ENCODE measurements at places on chromosomes 2 and 18. TPM values are rescaled to one million over a fixed set of nuclear protein-coding genes. Genes with fewer than 3 reads are reported as not detected.

DNA sequence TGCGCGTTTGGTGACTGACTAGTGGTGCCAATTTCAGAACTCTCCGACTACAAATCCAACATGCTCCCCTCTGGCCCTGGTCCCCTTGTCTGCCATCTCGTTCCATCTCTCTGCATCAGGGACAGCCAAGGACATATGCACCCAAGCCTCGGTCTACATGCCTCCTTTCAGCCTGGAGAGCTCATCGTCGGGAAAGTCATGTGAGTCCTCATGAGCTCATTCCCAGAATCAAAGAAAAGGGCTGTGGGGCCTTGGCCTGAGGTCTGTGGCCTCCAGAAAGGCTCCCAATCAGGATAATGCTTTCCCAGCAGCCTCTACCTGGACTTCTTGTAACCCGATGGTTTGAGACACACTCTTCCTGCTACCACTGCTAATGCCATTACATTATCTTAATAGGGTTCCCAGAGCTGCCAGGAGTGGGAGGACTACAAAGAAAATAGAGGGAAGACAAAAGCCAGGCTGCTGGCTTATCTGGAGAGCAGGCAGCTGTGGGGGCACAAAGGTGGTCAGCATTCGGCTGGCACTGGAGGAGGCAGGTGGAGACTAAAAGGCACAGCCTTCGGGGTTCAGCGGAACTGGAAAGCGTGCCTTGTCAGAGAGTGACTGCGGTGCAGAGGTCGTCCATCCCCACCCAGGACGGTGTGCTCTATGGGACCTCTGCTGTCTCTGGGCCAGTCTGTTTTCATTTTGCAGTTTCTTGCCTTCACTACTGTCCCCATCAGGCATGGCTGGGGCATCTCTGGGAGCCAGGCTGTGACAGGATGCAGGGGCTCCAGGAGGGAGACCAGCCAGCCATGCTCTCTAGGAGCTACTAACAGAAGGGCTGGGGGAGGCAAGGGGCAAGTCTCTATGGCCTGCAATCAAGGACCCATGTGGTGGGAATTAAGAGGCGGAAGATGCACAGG, 104.4 kb upstream of the SMAD2 start:
- no peak overlapping the region for H3K27ac ChIP-seq
- H3K36me3 ChIP-seq, result no peaks in the 10 kb centered on the region
- H3K27me3 ChIP-seq, result peaks cover 22% of the 10 kb centered on the region
- no peaks in the 10 kb centered on the region for H3K4me1 ChIP-seq
- H3K4me3 ChIP-seq, result no peak overlapping the region

- H3K36me3 ChIP-seq, result no peaks in the 10 kb centered on the region
- peaks cover 18% of the 10 kb centered on the region for H3K27me3 ChIP-seq
- no peak for DNase-seq
- no peak overlapping the region for H3K4me3 ChIP-seq
Measured at GRCh38 chr18:23730857-23731256, 41.6 kb downstream of the LAMA3 start.

Gene FKBP7
- total RNA-seq, result not detected

- no peak overlapping the region for H3K27ac ChIP-seq
- no peak overlapping the region for H3K4me3 ChIP-seq
- H3K4me1 ChIP-seq, result peaks cover 29% of the 10 kb centered on the region
- peaks cover 13% of the 10 kb centered on the region for H3K36me3 ChIP-seq
Measured at GRCh38 chr2:237737196-237737865, 61.2 kb upstream of the RBM44 start.

Gene INO80D
- total RNA-seq, result 41.9 TPM

Gene SLC4A3
- total RNA-seq, result 0.37 TPM

Gene FAM124B
- total RNA-seq, result not detected

- H3K4me3 ChIP-seq, result no peak overlapping the region
- no peak for DNase-seq
- no peaks in the 10 kb centered on the region for H3K36me3 ChIP-seq
- H3K4me1 ChIP-seq, result no peaks in the 10 kb centered on the region
Measured at GRCh38 chr18:51712821-51713220, 515.3 kb upstream of the MEX3C start.

DNA sequence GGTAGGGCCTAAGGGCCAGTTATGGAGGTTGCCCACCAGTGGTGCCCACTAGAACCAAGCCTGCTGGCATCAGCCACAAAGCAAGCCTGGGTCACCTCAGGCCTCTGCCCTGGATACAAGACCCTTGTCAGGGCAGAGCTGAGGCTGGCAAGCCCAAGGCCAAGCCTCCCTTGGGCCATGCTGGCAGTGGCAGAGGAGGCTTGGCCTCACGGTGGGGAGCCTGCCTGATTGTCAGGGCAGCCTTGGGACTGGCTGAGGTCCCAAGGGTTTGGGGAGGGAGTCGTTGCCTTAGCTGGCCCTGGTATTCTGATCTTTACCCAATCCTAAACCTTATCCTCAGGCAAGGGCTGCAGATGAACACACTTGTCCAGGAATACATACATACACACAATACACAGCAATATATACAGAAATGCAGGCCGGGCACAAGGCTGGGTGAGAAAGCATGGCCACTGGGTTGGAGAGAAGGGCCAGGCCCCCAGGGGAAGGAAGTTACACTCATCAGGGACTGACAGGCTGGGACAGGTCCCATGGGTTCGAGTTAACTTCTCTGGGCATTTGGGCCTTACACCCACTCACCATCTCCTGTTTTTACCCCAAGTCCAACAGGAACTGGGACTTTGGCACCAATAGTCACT, 21.0 kb downstream of the CCT7 start:
- H3K4me3 ChIP-seq, result no peak overlapping the region
- H3K27ac ChIP-seq, result no peak overlapping the region
- peaks cover 23% of the 10 kb centered on the region for H3K36me3 ChIP-seq
- H3K27me3 ChIP-seq, result no peaks in the 10 kb centered on the region
- DNase-seq, result no peak

Gene TNFAIP6
- total RNA-seq, result not detected

- DNase-seq, result no peak
- H3K27ac ChIP-seq, result no peak overlapping the region
- no peaks in the 10 kb centered on the region for H3K4me1 ChIP-seq
- no peaks in the 10 kb centered on the region for H3K36me3 ChIP-seq
- no peak overlapping the region for H3K4me3 ChIP-seq
Measured at GRCh38 chr2:127599211-127599610, 46.7 kb upstream of the GPR17 start.

DNA sequence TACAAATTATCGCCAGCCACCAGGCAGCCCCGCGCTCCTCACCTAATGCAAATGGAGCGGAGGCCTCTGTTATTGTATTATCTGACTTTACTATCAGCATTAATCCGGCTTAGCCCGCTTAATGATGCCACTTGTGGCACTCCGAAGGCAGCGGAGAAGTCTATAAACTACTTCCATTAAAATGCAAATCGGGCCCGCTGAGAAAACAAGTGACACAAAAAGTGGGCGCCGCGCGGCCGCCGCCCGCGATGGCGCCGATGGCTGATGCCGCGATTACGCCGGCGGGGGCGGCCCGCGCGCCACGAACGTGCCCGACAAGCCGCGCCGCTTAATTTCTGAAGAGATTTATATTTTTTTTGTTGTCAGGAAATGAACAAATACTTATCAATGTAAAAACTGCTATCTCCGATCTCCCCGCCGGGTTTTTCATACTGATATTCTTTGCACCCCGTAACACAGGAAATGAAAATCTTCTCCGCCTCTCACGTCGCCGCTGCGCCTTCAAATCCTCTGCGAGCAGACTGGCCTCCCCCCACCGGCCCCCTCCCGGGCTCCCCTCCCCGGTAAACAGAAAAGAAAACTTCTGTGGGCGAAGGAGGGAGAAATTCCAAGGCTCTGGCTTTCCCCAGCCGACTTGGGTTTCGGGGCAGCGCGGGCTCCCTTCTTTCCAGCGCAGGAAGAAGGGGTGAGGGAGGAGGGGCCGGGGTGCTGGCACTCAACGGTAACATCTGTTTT, 221.8 kb downstream of the INSIG2 start:
- H3K27ac ChIP-seq, result peak overlapping the region; percentile 95
- no peaks in the 10 kb centered on the region for H3K4me1 ChIP-seq
- H3K4me3 ChIP-seq, result peak overlapping the region; percentile 79
- peak; percentile 73 for DNase-seq

Gene SCN9A
- total RNA-seq, result 0.03 TPM

DNA sequence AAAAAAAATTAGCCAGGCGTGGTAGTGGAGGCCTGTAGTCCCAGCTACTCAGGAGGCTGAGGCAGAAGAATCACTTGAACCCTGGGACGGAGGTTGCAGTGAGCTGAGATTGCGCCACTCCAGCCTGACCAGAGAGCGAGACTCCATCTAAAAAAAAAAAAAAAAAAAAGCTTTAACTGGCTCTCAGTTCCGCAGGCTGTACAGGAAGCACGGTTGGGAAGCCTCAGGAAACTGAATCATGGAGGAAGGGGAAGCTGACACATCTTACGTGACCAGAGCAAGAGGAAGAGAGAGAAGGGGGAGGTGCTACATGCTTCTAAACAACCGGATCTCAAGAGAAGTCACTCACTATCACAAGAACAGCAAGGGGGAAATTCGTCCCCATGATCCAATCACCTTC, 505.6 kb upstream of the SLC8A1 start:
- no peaks in the 10 kb centered on the region for H3K4me1 ChIP-seq
- H3K27me3 ChIP-seq, result no peaks in the 10 kb centered on the region
- DNase-seq, result no peak
- H3K4me3 ChIP-seq, result no peak overlapping the region

DNA sequence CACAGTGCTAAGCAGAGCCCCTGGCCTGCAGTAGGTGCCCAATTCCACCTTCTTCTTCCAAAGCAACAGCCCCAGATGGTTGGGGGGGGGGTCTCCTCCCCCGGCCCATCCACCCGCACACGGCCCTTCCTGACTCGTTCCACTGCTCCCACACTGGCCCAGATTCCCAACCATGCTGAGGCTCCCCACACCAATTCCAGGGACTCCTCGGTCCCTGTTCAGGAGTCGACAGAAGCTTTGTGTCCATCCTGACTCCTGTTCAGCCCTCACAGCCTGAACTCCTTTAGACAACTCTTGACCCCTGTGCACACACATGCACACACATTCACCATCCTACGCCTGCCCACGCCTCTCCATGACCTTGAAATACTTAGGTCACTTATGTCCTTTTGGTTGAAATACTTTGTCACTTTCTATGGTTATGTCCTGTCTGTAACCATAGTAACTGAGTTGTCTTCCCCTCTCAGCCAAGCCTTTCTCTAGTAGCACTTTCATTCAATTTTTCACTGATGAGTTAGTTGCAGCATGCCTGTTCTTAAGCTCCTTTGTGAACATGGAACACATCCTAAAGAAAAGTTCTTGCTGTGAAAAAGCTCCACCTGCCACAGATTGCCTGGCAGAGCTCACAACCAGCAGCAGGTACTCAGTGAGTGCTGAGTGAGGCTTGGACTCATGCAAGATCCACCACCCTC, 225.8 kb downstream of the SEPTIN10 start:
- H3K4me1 ChIP-seq, result no peaks in the 10 kb centered on the region
- H3K4me3 ChIP-seq, result no peak overlapping the region
- no peak for DNase-seq
- H3K27me3 ChIP-seq, result no peaks in the 10 kb centered on the region

DNA sequence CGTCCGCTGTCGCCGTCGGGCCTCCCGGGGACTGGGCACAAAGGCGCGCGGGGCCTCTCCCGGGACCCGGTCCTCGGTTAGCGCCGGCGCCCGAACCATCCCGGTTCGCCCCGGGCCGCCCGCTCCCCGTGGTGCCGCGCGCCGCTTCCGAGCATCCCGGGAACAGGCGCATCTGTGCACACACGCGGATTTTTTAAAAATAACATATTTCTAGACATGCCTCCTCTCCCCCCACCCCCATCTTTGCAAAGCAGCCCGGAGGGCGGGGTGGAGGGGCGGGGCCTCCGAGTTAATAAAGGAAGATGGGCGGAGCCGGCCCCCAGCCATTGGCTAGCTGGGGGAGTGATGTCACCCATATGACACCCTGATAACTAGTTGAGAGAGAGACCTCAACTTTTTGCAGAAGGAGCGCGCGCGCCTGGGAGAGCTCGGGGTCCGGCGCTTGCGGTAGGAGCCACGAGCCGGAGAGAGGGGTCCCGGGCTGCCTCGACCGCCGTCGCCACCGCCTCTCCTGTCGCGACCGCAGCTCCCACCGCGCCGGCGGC, at the start of gene SOX11:
SOX11 (plus strand) TSS at position 400 of the 545 bp plus-strand sequence. CDS start 338 bp downstream, outside the sequence.
- no peak within 1 kb of the TSS for H3K27ac ChIP-seq
- no peak within 1 kb of the TSS for H3K4me3 ChIP-seq
- DNase-seq, result no peak
- no peaks in the 10 kb centered on the region for H3K36me3 ChIP-seq
- H3K27me3 ChIP-seq, result peaks cover 37% of the 10 kb centered on the region
- H3K4me1 ChIP-seq, result no peaks in the 10 kb centered on the region

Gene PARD6G
- 0.30 TPM for total RNA-seq

GRCh38 chr2:120763931-120764330, 28.3 kb downstream of the GLI2 start:
- H3K4me1 ChIP-seq, result no peaks in the 10 kb centered on the region
- no peak for DNase-seq
- no peak overlapping the region for H3K4me3 ChIP-seq
- H3K27ac ChIP-seq, result no peak overlapping the region
- H3K27me3 ChIP-seq, result no peaks in the 10 kb centered on the region

GRCh38 chr2:158931572-158931971, 36.9 kb upstream of the TANC1 start:
- H3K4me3 ChIP-seq, result no peak overlapping the region
- no peak overlapping the region for H3K27ac ChIP-seq
- H3K4me1 ChIP-seq, result no peaks in the 10 kb centered on the region
- DNase-seq, result no peak

- H3K36me3 ChIP-seq, result no peaks in the 10 kb centered on the region
- no peak overlapping the region for H3K4me3 ChIP-seq
- H3K27me3 ChIP-seq, result no peaks in the 10 kb centered on the region
- no peaks in the 10 kb centered on the region for H3K4me1 ChIP-seq
- DNase-seq, result no peak
Measured at GRCh38 chr2:25697559-25698341, 24.4 kb upstream of the DTNB start.

DNA sequence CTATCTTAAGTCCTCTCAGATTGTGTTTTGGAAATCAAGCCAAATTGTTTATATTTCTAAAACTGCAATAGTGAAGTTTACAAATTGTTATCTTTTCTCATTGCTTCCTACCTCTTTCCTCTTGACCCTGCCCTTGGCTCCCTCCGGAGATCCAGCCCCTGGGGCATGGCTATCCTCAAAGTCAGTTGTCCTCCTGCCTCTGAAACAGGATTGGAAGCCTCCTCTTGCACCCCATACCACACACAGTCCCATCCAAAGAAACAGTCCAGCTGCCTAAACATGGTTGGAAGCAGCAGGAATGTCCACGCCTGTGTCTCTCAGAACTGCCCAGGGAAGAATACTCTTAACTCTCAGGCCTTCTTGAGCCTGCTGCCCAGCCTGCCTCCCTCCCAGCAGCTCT, 30.1 kb upstream of the COL6A3 start:
- peaks cover 20% of the 10 kb centered on the region for H3K4me1 ChIP-seq
- no peak overlapping the region for H3K27ac ChIP-seq
- H3K4me3 ChIP-seq, result no peak overlapping the region

DNA sequence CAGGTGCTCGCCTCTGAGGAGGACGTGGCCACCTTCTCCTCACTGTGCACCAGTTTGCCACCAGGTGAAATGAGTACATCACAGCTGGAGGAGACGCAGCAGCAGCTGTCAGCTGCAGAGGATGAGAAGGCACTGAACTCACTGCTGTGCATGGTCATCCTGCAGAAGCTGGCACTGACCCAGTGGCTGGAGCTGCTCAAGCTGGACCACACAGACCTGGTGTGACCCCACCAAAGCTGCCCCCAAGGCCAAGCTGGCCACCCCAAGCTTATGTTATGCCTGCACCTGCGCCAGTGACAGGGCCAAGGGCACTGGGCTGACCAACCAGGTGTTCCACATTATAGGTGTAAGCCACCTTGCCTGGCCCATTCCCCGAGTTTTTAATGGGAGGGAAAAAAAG, 19.3 kb downstream of the CLK1 start:
- no peaks in the 10 kb centered on the region for H3K27me3 ChIP-seq
- H3K4me3 ChIP-seq, result no peak overlapping the region
- no peaks in the 10 kb centered on the region for H3K36me3 ChIP-seq
- no peak overlapping the region for H3K27ac ChIP-seq

GRCh38 chr2:130156624-130157004, 11.7 kb upstream of the CCDC74B start:
- no peaks in the 10 kb centered on the region for H3K27me3 ChIP-seq
- DNase-seq, result no peak
- H3K36me3 ChIP-seq, result peaks cover 2% of the 10 kb centered on the region

Gene CPLX4
- not detected for total RNA-seq
